M059J (cell line): ENCODE measurements at places on chromosomes 1 and 21. TPM values are rescaled to one million over a fixed set of nuclear protein-coding genes. Genes with fewer than 3 reads are reported as not detected.

Gene NBPF6
- not detected in 2 replicates for total RNA-seq

GRCh38 chr1:209927466-209927865 lies 10.6 kb upstream of the SYT14 start:
- DNase-seq, result no peak

Gene RNF186
- total RNA-seq, result not detected in 2 replicates

DNA sequence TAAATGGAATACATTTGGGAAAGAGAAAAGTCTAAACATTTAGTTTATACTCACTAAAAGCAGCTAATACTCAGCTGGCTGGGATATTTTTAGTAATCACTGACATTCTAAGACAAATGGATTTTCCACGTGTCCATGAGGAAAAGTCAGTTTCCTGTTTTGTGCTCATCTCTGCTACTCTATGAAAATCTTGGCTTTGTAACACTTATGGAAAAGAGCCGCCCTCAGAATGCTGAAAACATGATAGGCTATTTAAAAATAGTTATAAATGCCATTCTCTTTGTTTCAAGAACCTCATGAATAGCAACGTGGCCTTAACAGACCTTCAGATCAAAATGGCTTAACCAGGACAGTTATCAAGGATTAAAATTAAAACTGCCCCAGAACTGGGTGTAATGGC lies 29.9 kb downstream of the MRAP start:
- peak; percentile 36 for DNase-seq

Gene CCDC185
- not detected in 2 replicates for total RNA-seq

Gene FAM72A
- total RNA-seq, result 9.1 and 13.3 TPM in 2 replicates

DNA sequence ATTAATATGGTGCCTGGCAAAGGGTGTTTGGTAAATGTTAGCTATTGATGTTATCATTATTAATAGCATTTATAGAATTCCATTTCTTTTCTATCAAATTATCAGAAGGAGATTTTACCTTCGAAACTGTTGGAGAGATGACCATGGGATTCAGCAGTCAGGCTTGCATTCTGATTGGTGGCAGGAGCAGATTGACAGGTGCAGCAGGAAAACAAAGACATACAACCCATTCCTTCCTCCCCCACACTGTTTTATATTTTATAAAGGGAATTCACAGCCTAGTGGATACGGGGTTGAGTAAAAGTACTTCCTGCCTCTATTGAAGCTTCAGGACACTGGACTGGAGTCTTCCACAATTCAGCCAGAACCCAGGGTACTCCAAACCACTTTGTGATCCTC lies 55.1 kb upstream of the SYT14 start:
- DNase-seq, result no peak

DNA sequence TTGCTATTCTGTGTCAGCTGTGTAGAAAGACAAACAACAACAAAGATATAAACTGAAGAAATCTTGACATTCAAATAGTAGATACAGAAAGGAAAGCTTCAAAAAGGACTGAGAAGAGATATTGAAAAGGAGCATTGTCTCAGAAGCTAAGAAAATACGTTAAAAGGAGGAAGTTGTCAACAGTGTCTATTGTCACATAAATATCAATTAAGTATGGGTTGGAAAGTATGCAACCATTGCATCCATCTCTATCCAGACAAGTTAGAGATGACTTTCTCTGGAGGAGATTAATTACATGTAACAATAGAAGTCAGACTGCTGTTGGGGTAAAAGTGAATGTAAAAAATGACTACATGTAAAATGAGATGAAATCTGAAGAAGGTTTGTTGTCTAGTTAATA lies 29.7 kb upstream of the BRINP3 start:
- DNase-seq, result no peak

DNA sequence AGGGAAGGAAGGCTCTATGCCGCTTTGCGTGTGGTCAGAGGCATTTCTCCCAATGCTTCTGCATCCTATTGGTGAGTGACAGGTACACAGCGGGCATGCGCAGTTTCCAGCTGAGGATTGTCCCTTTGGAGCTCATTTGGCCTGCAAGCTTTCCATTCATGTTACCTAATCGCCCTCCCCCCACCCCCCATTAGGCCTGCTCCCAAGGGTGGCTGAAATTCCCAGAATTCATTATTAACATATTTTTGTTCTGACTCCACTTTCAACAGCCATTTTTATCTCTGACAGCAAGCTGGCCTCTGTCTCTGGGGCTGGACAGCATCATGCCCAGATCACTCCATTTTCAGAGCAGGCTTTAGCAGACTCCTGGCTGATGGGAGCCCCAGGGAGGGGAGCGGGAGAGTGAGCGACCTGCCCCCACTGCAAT lies 25.6 kb downstream of the MIS18A start:
- peak; percentile 5 for DNase-seq

GRCh38 chr1:165134431-165134830 lies 222.1 kb downstream of the LMX1A start:
- no peak for DNase-seq

- no peak for DNase-seq
These were observed 89.7 kb downstream of the C21orf91 start for GRCh38 chr21:17729455-17729854.
